ENCODE measurements at places on chromosomes 5 and 9.

DNA sequence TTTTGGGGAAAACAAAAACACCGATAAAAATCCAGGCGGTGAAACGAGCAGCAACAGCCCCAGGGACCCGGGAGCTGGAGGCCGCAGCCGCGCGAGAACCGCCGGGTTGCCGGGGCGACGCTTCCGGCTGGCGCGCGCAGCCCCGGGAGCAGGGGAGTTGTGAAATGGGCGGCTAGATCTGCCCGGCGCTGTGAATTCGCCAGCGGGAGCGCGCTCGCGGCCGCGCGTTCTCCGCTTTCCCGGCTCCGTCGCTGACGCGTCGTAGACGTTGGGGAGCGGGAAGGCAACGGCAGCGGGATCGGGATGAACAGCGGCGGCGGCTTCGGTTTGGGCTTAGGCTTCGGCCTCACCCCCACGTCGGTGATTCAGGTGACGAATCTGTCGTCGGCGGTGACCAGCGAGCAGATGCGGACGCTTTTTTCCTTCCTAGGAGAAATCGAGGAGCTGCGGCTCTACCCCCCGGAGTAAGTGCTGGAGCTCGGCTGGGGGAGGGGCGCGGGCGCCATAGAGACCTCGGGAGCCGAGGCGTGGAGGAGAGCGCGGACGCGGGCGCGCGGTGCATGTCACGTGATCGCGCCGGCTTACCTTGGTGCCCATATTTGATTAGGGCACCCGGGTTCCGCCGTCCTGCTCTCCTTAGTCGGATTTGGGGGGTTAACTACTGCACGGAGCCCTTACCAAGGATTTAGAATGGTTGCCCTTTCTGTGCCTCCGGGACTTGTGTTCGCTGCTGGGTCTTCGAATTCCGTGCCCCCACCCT is at the start of gene SREK1:
TSS of gene SREK1 (plus strand) at position 227 of the 760 bp plus-strand sequence. CDS start at position 304, 77 bp downstream.
- DNase-seq, result peak; percentile 97

- no peak for DNase-seq
These were observed 70.0 kb upstream of the CDH10 start for GRCh38 chr5:24714746-24715145.

- DNase-seq, result no peak
These were observed 72.8 kb upstream of the PARP8 start for GRCh38 chr5:50593681-50594080.

DNA sequence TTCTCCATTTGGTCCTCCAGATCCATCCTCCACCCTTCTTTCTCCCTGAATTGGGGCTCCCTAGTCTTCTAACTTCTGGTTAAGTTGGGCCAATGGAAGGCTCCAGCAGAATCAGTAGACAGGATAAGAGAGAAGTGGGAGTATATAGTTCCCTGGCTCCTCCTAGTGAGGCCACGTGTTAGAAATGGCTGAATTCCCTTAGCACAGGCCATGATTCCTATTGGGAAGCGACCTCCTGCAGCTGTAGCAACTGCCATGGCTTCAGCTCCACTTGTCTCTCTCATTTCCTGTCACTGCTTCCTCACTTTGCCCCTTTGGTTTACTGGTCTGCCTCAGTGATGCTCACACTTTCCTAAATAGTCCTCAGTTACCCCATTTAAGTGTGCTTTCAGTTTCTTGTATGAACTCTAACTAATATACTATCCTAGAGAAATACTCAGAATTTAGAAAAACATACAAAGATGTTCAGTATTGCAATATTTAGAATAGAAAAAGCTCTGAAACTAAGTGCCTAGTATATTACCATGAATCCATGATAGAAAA is 104.8 kb upstream of the SMARCA2 start:
- no peak for DNase-seq

- DNase-seq, result peak; percentile 54
These were observed 27.7 kb downstream of the LHX6 start for GRCh38 chr9:122200960-122201595.

GRCh38 chr9:27162045-27162444 is 53.0 kb downstream of the TEK start:
- DNase-seq, result peak; percentile 50

- DNase-seq, result no peak
These were observed 9.3 kb upstream of the RBM22 start for GRCh38 chr5:150710165-150710564.

DNA sequence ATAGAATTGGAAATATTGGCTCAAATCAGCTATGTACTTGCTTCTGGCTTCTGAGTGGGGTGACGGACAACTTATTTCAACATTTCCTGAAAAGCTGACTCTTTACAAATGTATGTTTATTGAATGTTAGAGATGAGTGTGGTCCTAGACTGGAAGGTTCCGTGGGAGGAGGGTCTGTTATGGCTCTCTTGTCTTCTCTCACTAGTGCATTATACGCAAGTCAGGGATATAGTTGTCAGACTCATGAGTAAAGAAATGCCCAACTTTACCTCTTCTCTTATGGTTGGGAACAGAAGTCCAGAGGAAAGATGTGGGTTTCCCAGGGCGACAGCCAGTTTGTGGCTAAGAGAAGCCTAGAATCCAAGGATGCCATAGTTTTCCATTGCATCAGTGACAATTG is 839.3 kb upstream of the WWC1 start:
- no peak for DNase-seq

- no peak for DNase-seq
These were observed 20.2 kb downstream of the OCLN start for GRCh38 chr5:69512740-69513260.

- DNase-seq, result no peak
These were observed 179.8 kb upstream of the EDIL3 start for GRCh38 chr5:84564321-84565075.

GRCh38 chr9:121947775-121948174 is 145.3 kb downstream of the TTLL11 start:
- no peak for DNase-seq

DNA sequence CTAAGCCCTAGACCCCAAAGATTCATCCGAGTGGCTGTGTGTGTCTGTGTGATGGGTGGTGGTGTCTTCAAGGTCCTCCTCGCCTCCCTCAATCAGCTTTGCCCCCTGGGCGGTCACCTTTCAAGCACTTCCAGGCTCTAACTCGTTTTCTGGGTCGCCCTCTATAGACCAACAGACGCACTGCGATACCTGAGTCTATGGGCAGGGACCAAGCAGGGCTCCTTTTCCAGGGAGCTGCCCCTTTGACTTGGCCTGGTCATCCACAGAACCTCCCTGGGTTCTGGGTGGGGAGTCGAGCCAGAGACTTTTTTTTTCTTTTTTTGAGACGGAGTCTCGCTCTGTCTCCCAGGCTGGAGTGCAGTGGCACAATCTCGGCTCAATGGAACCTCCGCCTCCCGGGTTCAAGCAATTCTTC is 1.1 kb downstream of the SLC27A4 start:
- peak; percentile 54 for DNase-seq

GRCh38 chr9:125750627-125751011 is 3.4 kb downstream of the PBX3 start:
- DNase-seq, result no peak

GRCh38 chr9:88535226-88536022 is 446 bp downstream of the NXNL2 start:
- DNase-seq, result peak; percentile 32

DNA sequence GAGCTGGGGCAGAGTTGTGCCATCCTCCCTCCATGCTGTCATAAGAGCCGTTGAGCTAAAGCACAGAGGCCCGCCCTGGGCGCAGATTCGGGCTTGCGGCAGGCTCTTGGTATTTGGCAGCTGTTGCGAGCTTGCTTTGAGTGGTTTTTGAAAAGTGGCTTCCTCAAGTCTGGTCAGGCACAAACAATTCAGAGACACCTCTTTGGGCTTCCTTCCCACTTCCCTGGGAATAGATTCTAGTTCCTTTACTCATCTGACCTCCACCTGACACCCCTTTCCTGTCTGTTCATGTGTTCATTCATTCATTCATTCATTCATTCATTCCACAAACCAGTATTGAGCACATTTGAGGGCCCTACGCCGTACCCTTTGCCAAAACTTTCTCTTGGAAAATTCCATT is 27.4 kb downstream of the NCS1 start:
- no peak for DNase-seq

DNA sequence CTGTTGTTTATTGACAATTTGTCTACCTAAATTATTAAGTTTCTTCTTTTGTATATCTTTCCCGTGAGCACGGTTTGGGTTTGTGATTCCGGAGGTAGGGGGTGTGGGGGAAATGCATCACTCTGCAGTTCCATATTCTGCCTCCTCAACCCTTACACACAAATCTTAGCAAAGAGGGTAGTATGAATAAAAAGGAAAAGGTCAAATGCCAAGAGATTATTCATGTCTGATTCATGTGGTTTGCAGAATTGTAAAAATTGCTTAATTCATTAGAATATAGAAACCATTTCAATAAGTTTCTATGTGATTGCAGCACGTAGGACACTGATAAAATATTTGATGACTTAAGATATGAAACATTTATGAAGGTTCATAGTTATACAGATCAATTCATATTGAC is 601.9 kb downstream of the SEMA5A start:
- DNase-seq, result no peak

DNA sequence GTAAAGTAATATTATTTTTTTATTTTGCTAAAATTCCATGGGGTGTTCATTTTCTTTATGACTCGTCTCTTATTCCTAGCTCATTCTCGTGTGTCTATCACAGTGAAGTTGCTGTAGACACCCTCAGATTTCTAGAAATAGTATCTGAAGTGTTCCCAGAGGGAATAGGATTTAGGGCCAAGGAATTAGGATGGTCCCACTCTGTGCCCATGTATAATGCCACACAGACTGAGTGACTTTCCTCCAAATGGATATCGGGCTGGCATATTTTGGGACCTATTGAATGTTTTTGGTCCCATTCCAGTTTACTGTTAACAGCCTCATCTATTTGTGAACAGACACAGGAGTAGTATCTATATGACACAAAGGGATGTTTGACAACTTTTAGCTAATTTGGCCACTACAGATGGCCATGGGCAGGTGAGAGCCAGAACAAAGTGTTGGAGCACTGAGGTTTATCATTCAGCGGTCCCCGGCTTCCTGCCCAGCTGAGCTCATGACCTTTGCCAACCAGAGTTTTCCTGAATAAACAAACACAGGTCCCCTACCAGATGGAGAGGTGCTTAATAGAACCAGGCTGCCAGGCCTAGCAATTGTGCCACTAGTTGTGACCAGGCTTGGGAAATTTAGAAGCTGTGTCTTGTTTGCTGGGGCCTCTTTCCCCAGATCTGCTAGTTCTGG is 46.9 kb downstream of the MAP1B start:
- DNase-seq, result no peak

DNA sequence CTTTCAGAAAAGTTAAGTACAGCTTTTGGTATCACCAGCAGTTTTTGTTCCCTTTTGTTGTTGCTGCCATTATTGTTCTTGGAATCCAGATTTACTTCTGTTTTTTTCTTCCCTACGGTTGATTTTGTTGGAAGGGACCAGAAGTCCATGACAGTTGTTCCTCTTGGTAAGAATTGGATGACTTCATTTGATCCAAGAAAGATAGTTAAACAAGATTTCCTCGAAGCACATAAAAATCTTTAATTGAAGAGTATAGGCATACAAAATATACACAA is 65.4 kb downstream of the CDC42SE2 start:
- no peak for DNase-seq

DNA sequence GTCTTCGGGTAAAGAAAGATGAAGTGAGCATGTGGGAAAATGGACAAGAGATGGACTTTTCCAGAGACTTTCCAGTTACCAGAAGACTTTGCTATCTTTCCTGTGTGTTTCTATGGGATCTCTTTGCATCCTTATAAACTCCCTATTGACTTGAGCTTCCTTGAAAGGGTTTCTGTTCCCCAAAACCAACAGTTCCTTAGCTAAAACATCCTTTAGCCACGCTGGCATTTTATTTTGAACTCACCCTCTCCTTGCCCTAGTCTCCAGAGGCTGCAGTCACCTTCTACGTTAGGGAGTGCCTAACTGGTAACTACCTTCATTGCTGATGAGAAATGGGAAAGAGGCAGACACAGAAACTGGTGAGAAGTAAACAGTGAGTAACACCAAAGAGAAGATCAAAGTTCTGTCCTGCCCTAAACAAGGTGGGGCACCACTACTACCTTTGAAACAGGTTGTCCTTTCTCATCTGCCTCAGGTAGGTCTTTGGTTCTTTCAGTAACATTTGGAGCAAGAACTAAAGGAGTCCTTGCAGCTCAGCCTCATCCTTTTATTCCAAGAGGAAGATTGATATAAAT is 402.9 kb downstream of the ENC1 start:
- DNase-seq, result no peak

DNA sequence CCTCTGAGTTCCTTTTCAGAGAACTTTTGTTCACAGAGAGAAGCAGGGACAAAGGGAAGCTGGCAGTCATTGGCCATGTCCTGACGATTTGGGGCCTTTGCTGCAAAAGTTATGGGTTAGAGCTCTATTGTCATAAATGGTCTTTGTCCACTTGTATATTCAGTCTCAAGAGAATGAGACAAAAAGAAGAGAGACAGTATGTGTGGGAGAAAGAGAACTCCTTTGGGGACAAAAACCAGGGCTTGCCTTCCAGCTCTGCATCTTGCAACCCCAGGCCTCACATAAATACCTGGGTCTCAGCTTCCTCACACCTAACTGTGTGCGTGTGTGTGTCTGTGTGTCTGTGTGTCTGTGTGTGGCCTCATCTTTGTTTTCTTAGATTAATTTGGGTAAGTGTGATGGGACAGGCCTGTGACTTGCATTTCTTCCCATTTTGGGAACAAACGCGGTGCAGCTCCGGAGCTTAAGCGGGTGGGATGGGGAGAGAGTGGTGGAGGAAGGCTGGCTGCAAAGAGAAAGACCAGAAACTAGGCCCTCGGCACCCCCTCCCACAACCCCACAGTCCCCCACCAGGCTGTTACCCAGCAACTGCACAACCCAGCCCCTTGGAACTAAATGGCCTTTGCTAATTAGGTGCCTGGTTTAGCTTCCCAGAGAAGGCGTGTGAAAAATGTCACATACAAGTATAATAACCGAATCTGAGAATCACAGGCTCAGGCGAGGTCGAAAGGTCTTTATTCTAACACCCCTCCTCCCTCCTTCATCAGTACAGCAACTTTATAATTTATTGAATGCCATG is 376.9 kb downstream of the CDK5RAP2 start:
- no peak for DNase-seq

DNA sequence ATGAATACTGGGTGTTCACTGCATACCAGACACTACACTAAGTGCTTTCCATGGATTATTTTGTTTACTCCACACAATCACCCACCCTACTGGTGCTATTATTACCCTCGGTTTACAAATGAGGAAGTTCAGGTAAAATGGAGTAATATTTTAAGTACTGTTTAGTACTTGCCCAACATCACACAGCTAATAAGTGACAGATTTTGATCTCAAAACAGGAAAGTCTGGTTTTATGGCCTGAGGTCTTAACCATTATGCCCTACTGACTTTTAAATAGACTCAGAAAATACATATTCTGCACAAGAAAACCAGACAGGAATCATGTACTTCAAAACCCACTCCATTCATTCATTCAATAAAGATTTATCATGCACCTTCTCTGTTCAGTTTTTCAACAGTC is 431.0 kb upstream of the TLE4 start:
- DNase-seq, result no peak

All from femur (tissue), 1 donor.